ENCODE measurements at places on chromosomes 1 and 21. TPM values are rescaled to one million over a fixed set of nuclear protein-coding genes. Genes with fewer than 3 reads are reported as not detected.

Gene FMO5
- 0.76 TPM for total RNA-seq

Gene FCRL4
- total RNA-seq = not detected

Gene FCGR2B
- under 0.01 TPM for total RNA-seq

Gene ANKRD65
- total RNA-seq = under 0.01 TPM

Gene TBX19
- total RNA-seq = 0.46 TPM

Gene FOXO6
- total RNA-seq = 0.32 TPM

Gene FAM72D
- 0.97 TPM for total RNA-seq

Gene FAM78B
- not detected for total RNA-seq

Gene CGN
- 0.30 TPM for total RNA-seq

Gene TNN
- total RNA-seq = not detected

Gene PIP5K1A
- total RNA-seq = 48.6 TPM

Gene PKP1
- not detected for total RNA-seq

Gene TNFRSF4
- 0.65 TPM for total RNA-seq

Gene ZRANB2
- 38.3 TPM for total RNA-seq

Gene FMO2
- total RNA-seq = not detected

Gene LY9
- not detected for total RNA-seq

Gene LRRC52
- not detected for total RNA-seq

Gene SPATA46
- total RNA-seq = not detected

Gene HSD3B1
- total RNA-seq = not detected

Gene CD164L2
- not detected for total RNA-seq

Gene LCE1C
- total RNA-seq = not detected

Gene RERE
- 38.3 TPM for total RNA-seq

Gene CELSR2
- 0.65 TPM for total RNA-seq

Gene SERPINC1
- total RNA-seq = not detected

Gene ASPM
- 33.1 TPM for total RNA-seq

Gene EVA1C
- 24.2 TPM for total RNA-seq

Gene PCSK9
- total RNA-seq = 0.46 TPM

Gene CD160
- total RNA-seq = not detected

Gene TRABD2B
- total RNA-seq = not detected

Gene RAB7B
- total RNA-seq = 0.15 TPM

Gene LYSMD1
- total RNA-seq = 2.6 TPM

Gene S100A16
- total RNA-seq = 470 TPM

Gene S100A2
- 4.0 TPM for total RNA-seq

Gene OLIG2
- total RNA-seq = not detected

Gene WNT9A
- 1.3 TPM for total RNA-seq

Gene IFNLR1
- not detected for total RNA-seq

Gene TNNT2
- not detected for total RNA-seq

Gene KRTAP19-1
- not detected for total RNA-seq

Gene CD101
- total RNA-seq = 0.15 TPM

Gene SNRPE
- 93.3 TPM for total RNA-seq

Gene NTMT2
- total RNA-seq = not detected

Gene GSTM1
- total RNA-seq = 0.32 TPM

Gene CFAP74
- not detected for total RNA-seq

Gene ERG
- 44.8 TPM for total RNA-seq

Gene TSSK3
- total RNA-seq = not detected

Gene CLCA1
- not detected for total RNA-seq

Gene NUAK2
- total RNA-seq = 0.76 TPM

Gene TMEM52
- not detected for total RNA-seq

Gene C1QTNF12
- total RNA-seq = 0.32 TPM

Gene CFHR4
- total RNA-seq = not detected

Gene CYP4A11
- not detected for total RNA-seq

Gene SIK1
- 9.1 TPM for total RNA-seq

Gene VWA1
- 1.6 TPM for total RNA-seq

Gene PRR9
- total RNA-seq = not detected

Gene GJA9
- not detected for total RNA-seq

Gene MNDA
- not detected for total RNA-seq

Gene PBXIP1
- 79.6 TPM for total RNA-seq

Gene FCN3
- total RNA-seq = not detected
